ENCODE measurements at places on chromosomes 4 and X. TPM values are rescaled to one million over a fixed set of nuclear protein-coding genes. Genes with fewer than 3 reads are reported as not detected.

GRCh38 chr4:75698162-75698962 lies 25.2 kb upstream of the G3BP2 start:
- H3K4me1 ChIP-seq, result peaks cover 27% of the 10 kb centered on the region
- peak overlapping the region; percentile 80 for H3K27ac ChIP-seq
- peak; percentile 71 for DNase-seq
- H3K36me3 ChIP-seq, result peaks cover 5% of the 10 kb centered on the region
- H3K4me3 ChIP-seq, result peak overlapping the region; percentile 27

DNA sequence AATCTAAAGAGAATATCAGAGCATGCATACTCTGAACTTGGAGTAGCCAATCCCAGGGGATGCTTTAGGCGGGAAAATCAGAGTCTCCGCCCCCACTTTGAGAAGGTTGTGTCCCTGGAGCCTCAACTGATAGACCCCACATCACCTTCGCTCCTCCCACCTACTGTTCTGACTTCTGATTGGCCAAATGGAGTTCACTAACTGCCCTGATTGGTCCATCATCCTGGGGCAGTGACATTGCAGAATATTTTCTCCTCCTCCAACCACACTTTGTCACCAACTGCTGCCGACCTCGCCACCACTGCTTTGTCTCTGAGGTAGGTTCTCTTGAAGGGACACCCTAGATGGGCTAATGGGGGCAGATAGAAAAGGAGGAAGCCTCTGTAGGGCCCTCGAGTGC lies 22.7 kb upstream of the SPACA5B start:
- H3K27me3 ChIP-seq, result no peaks in the 10 kb centered on the region
- no peak overlapping the region for H3K27ac ChIP-seq
- DNase-seq, result no peak
- no peak overlapping the region for H3K4me3 ChIP-seq
- no peaks in the 10 kb centered on the region for H3K4me1 ChIP-seq
- H3K36me3 ChIP-seq, result no peaks in the 10 kb centered on the region

DNA sequence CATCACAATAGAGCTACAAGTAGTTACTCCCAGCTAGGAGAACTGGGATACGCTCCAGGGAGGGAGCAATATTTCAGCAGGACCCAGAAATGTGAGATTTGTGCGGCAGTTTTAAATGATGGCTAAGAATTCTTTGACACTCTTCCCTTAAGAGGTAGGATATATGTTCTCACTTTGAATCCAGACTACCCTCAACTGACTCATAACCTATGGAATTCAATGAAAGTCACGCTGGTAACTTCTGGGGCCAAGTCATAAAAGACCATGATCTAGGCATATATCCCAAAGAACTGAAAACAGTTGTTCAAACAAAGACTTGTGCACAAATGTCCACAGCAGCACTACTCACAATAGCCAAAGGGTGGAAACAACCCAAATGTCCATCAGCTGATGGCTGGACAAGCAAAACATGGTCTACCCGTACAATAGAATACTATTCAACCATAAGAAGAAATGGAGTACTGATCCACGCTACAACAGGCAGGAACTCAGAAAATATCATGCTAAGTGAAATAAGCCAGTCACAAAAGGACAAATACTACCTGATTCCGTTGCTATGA lies 10.5 kb downstream of the CD99L2 start:
- no peaks in the 10 kb centered on the region for H3K27me3 ChIP-seq
- no peak overlapping the region for H3K27ac ChIP-seq
- H3K4me3 ChIP-seq, result no peak overlapping the region
- DNase-seq, result no peak
- no peaks in the 10 kb centered on the region for H3K36me3 ChIP-seq
- no peaks in the 10 kb centered on the region for H3K4me1 ChIP-seq

GRCh38 chrX:50818986-50819385 lies 5.0 kb upstream of the SHROOM4 start:
- DNase-seq, result no peak
- H3K4me1 ChIP-seq, result peaks cover 2% of the 10 kb centered on the region
- no peaks in the 10 kb centered on the region for H3K36me3 ChIP-seq
- no peak overlapping the region for H3K27ac ChIP-seq

DNA sequence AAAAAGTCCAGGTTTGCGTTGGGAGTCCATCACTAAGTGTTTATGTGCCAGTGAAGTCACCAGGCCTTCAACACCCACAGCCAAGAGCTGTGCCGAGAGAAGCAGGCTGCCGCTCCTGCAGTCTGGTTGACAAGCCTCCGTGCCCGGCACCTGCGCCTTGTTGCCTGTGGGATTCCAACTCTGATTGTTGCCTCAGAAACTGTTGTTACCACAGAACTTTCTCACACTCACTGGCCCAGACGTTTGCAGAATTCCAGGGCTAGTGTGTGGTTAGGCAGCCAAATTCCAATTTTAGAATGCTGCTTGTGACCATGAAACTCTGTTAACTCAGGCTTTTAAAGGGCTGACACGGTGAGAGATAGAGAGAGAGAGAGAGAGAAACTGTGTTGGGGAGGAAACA lies 119.5 kb upstream of the LIMCH1 start:
- no peak overlapping the region for H3K27ac ChIP-seq
- no peak overlapping the region for H3K4me3 ChIP-seq
- H3K4me1 ChIP-seq, result no peaks in the 10 kb centered on the region

GRCh38 chr4:2413821-2414610 lies 4.4 kb downstream of the ZFYVE28 start:
- H3K4me1 ChIP-seq, result peaks cover 57% of the 10 kb centered on the region
- peak overlapping the region; percentile 78 for H3K4me3 ChIP-seq
- H3K36me3 ChIP-seq, result peaks cover 2% of the 10 kb centered on the region
- H3K27me3 ChIP-seq, result peaks cover 23% of the 10 kb centered on the region
- H3K27ac ChIP-seq, result peak overlapping the region; percentile 91
- peak; percentile 75 for DNase-seq

- peak; percentile 57 for DNase-seq
- H3K4me3 ChIP-seq, result peak within 1 kb of the TSS; percentile 16
- no peaks in the 10 kb centered on the region for H3K4me1 ChIP-seq
- H3K27ac ChIP-seq, result no peak within 1 kb of the TSS
Measured at GRCh38 chr4:156971676-156972378, at the start of gene PDGFC. TSS of gene PDGFC (minus strand) at chr4:156971799. CDS start at chr4:156970903, 896 bp downstream.

DNA sequence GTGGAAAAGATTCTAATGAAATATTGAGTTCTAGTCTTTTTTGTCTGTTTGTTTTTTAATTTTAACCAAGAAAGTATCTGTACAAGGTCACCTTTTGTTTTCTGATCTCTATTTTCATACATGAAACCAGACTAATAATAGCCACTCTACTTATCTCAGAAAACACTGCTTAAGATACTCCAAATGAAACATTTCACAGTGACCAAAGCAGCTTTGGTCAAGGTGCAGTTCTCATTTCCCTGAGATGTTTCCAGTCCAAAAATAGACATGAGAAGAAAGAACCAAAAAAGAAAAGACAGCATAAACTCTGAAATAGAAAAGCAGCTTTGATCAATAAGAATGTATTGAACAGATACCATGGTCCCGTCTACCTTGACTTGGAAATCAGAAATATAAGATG lies 782.8 kb downstream of the RAB28 start:
- no peaks in the 10 kb centered on the region for H3K36me3 ChIP-seq
- no peaks in the 10 kb centered on the region for H3K27me3 ChIP-seq
- H3K27ac ChIP-seq, result no peak overlapping the region
- H3K4me1 ChIP-seq, result no peaks in the 10 kb centered on the region

DNA sequence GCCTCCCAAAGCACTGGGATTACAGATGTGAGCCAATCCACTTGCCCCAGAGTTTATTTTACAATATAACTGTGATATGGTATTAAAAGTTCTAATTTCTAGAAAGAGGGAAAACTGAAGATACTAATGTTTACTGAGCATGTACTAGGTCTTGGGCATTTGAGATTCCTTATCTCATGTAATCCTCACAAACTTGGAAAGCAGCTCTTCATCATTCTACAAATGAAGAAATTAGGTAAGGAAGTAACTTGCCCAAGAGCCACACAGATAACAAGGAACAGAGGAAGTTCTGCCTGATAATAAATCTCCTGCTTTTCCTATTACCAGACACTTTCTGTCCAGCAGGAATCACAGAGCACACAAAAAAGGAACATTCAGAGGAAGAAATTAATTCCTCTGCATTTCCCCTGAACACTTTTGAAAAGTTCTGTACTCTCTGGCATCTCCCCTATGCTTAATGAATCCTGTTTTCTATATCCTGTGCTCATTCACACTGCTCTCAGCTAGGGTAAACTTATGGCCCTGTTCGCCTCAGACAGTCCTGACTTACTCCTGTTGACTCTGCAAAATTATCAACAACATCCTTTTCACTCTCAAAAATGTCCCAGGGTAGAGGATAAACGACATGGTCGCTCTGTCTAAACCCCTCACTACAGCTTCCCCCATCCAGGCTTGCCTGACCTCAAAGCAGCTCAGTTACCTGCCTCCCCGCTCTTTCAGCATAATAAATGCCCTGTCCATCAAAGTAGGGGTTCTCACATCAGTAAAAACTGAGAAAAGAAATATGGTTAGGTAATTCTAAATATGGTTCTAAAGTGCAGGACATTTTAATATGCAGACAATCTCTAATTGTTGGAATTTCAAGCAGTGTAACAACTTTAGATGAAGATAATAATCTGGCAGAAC lies 13.6 kb downstream of the SH3RF1 start:
- peaks cover 27% of the 10 kb centered on the region for H3K27me3 ChIP-seq
- H3K4me1 ChIP-seq, result no peaks in the 10 kb centered on the region
- H3K36me3 ChIP-seq, result no peaks in the 10 kb centered on the region

GRCh38 chr4:2923668-2924173 lies 39.5 kb downstream of the NOP14 start:
- H3K4me3 ChIP-seq, result peak overlapping the region; percentile 40
- no peak for DNase-seq
- H3K36me3 ChIP-seq, result peaks cover 60% of the 10 kb centered on the region
- H3K4me1 ChIP-seq, result peaks cover 31% of the 10 kb centered on the region
- H3K27me3 ChIP-seq, result no peaks in the 10 kb centered on the region

DNA sequence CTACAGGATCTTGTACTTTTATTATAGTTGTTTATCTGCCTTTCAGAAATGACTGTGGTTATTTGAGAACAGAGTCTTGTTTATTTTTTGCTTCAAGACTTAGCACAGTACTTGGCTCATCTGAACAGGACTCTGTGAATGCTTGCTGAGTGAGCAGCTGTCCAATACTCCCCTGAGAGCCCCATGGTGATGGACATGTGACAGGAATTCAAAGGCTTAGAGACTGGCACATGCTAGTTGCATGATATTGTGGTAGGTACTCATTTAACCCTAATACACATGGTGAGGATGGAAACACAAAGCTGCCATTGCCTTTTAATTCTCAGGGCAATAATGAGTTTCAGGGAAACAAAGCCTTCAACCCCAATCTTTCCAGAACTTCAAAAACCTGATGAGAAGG lies 97.3 kb downstream of the GEMIN8 start:
- H3K4me3 ChIP-seq, result no peak overlapping the region
- H3K36me3 ChIP-seq, result no peaks in the 10 kb centered on the region
- H3K27ac ChIP-seq, result no peak overlapping the region
- H3K27me3 ChIP-seq, result peaks cover 19% of the 10 kb centered on the region

- H3K4me3 ChIP-seq, result no peak overlapping the region
- H3K27ac ChIP-seq, result no peak overlapping the region
- DNase-seq, result no peak
- no peaks in the 10 kb centered on the region for H3K27me3 ChIP-seq
- H3K4me1 ChIP-seq, result peaks cover 41% of the 10 kb centered on the region
Measured at GRCh38 chrX:19882066-19882775, 5.2 kb downstream of the SH3KBP1 start.

DNA sequence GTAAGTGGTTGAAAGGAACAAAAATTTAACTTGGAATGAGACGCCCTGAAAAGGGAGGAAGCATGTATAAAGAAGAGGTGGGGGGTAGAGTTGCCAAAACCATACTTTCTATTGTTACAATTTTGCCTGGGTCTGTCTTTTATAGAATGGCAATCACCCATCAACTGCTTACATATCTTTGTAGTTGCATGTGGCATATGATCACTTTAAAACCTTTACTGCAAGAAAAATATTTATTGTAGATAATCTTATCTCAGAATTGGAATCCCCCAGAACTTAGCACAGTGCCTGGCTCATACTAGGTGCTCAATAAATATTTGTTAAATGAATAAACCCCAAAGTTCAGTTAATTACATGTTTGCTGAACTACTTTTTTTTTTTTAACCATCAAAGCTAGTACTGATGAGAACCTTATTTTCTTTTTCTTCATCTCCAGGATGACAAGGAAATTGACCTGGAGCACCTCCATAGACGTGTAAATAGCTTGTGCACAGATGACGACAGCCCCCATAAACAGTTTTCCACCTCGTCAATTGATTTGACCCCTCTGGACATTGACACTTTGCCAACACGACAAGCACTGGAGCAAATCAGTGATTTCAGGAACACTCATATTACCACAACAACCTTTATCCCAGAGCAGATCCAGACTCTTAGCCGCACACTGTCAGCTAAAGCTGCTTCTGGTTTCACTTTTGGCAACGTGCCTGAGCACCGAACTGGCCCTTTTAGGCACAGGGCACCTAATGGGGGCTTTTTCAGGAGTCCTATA lies 56.7 kb upstream of the ATOH1 start:
- DNase-seq, result no peak
- no peaks in the 10 kb centered on the region for H3K4me1 ChIP-seq
- no peak overlapping the region for H3K27ac ChIP-seq
- H3K36me3 ChIP-seq, result no peaks in the 10 kb centered on the region

DNA sequence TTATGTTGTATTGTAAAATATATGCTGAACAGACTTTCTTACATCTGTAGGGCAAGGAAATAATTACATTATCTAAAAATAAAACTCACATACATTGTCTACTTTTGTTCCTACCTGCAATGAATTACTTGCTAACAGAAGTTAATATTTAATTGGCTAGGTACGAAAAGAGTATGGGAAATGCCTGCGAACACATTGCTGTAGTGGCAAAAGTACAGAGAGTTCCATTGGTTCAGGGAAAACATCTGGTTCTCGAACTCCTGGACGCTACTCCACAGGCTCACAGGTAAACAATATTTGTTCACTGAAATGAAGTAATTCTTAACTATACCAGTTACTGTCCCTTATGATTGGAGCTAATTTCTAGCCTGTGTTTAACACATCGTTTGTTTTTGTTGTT lies 837.4 kb downstream of the ADGRL3 start:
- H3K36me3 ChIP-seq, result no peaks in the 10 kb centered on the region
- no peak for DNase-seq
- H3K4me1 ChIP-seq, result no peaks in the 10 kb centered on the region
- H3K27me3 ChIP-seq, result no peaks in the 10 kb centered on the region
- H3K4me3 ChIP-seq, result no peak overlapping the region

GRCh38 chr4:99135541-99136162 lies 8.4 kb downstream of the ADH4 start:
- H3K27me3 ChIP-seq, result peaks cover 8% of the 10 kb centered on the region
- no peaks in the 10 kb centered on the region for H3K4me1 ChIP-seq
- no peak overlapping the region for H3K27ac ChIP-seq
- DNase-seq, result no peak

DNA sequence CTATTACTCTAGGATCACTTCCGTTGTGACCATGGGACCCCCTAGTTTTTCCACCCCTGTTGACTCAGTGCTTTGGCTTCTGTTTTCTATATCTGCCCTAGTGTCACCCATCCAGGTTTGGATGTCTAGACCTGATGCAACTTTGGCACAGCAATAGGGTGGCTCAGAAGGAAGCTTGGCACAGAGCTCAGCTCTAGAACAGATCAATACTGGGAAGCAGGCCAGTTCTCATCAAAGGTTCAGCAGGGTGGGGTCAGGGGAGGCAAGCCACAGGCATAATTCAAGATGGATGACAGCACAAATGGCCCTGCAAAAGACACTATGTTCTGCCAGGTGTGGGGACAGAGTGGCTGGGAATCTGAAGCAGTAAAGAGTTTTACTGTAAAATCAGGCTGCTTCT lies 74.2 kb upstream of the EGFL6 start:
- no peak overlapping the region for H3K4me3 ChIP-seq
- no peak overlapping the region for H3K27ac ChIP-seq
- DNase-seq, result no peak
- no peaks in the 10 kb centered on the region for H3K36me3 ChIP-seq
- no peaks in the 10 kb centered on the region for H3K4me1 ChIP-seq

The VEGFD gene
- not detected for total RNA-seq

The ATP2B3 gene
- not detected for total RNA-seq

The MBNL3 gene
- 15.4 TPM for total RNA-seq

The AR gene
- total RNA-seq, result 0.05 TPM

All from activated CD4-positive, alpha-beta T cell treated with anti-CD3 and anti-CD28 coated beads, Interleukin-2, amount 10 ng/mL, durations not matched to agents 24 days and 14 days (primary cell).